ENCODE measurements at places on chromosomes 16 and 17.

- DNase-seq = no peak
Observed at GRCh38 chr16:73011926-73012325, 36.0 kb downstream of the ZFHX3 start.

DNA sequence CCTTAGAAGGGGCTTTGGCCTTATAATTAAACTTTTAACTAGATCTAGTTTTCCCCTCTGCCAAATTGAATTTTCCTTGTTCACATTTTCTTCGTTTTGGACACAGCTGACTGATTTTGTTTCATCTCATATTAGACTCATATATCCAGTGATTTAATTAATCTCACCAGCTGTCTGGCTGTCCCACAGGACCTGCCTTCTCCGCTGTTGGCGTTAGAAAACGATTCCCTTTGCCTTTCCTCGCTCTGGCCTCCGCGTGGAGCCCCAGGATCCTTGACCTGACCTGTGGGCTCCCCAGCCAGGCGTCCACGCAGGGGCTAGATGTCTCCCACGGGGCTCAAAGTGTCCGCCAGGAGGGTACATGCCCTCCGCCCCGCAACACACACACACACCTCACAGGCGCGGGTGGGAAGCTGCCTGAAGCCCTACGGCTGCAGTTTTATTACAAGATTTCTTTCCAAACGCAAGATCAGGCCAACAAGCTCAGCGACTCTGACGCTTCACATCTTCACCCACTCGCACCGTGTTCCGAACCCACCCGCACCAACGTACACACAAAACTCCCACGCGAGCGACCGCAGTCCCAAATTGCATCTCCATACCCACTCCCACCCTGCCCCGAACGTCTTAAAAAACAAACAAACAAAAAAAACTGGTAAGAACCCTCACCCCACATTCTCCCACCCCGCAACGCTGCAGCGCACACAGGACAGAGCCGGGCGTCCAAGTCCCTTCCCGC lies 1.1 kb downstream of the RPRML start:
- no peak for DNase-seq

GRCh38 chr17:72488555-72489271 lies 367.9 kb downstream of the SOX9 start:
- DNase-seq = no peak

DNA sequence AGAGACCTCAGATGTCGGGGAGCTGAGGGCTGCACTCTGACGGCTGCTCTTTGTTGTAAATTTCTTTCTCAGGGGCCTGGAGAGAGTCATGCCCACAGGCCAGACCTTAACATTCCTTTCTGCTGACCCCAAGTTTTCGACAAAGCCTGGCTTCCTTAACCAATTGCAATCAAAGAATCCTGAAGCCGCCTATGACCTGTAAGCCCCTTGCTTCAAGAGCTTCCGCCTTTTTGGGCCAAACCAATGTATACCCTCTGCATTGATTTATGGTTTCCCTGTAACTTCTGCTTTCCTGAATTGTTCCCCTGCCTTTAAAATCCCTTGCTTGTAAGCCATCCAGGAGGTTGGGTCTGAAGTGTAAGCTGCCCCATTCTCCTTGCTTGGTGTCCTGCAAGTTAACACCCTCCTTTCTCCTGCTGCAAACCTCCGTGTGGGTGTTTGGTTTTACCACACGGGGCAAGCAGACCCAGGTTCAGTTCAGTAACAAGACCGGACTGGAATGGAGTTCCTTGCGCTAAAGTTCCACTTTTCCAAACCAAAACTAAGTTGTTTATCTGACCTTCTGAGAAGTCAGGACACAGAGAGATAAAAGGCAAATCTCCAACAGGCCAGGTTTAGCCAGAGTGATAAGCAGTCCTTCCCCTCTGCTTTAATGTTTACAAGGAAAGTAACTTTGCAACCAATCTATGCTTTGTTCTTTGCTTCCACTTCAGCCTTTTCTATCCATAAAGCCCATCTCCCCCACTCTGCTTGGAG lies 141.6 kb downstream of the KCNJ12 start:
- DNase-seq = no peak

DNA sequence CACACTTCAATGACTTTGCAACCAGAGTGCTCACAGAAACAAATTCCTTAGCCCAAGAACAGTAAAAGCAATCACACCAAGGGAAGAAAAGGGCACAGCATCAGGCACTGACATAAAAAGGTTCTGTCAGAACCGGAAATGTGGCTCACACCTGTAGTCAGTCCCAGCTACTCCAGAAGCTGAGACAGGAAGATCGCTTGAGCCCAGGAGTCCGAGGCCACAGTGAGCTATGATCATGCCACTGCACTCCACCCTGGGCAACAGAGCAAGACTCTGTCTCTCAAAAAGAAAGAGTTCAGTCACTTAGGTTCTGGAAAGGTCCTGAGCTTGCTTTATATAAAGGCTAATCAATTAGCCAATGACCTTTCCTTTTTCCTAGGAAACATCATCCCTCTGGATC lies 22.7 kb downstream of the YWHAE start:
- no peak for DNase-seq

DNA sequence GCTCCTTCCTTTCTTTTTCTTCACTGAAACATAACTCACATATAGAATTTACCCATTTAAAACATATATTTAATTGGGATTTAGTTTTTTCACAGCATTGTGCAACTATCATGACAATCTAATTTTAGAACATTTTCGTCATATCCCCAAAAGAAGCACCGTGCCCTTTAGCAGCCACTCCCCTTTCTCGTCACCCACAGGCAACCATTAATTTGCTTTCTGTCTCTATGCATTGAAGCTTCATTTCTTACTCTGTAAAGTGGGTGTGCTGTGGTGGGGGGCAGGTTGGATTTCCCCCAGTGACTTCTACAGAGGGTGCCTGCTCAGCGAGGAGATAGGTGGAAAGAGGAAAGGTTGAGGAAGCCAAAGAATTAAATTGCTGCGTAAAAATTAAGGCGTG lies 35.8 kb downstream of the MRC2 start:
- DNase-seq = no peak

GRCh38 chr17:69207151-69207550 lies 21.5 kb downstream of the ABCA10 start:
- DNase-seq = no peak

DNA sequence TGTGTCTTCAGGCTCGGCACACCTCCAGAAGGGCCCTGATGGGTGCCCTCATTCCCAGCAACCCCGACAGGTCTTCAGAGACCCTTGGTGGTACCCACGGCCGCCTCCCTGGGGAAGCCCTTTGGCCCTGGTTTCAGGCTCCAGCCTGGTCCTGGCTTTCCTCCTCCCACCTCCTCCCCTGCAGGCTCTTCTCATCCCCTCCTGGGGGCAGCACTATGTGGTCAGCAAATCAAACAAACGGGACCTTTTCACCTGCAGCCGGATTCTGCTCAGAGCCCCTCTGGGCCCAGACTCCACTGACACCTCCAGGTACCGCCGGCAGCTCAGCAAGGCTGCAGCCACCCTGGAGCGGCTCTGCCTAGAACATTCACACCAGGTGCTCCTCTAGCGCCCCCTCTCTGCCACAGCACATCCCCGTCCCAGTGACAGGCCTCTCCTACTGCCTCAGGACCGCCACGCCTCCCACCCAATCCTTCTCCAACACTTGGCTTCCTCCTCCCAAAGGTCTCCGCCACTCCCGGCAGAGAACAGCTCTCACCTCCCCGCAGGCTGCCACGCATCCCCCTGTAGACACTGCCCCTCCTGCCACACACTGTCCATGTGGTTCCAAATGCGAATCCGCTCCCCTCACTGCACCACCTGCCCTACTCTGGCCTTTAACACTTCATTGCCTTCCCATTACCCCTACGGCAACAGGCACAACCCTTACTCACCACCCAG lies 12.0 kb downstream of the CORO7 start:
- peak; percentile 93 for DNase-seq

DNA sequence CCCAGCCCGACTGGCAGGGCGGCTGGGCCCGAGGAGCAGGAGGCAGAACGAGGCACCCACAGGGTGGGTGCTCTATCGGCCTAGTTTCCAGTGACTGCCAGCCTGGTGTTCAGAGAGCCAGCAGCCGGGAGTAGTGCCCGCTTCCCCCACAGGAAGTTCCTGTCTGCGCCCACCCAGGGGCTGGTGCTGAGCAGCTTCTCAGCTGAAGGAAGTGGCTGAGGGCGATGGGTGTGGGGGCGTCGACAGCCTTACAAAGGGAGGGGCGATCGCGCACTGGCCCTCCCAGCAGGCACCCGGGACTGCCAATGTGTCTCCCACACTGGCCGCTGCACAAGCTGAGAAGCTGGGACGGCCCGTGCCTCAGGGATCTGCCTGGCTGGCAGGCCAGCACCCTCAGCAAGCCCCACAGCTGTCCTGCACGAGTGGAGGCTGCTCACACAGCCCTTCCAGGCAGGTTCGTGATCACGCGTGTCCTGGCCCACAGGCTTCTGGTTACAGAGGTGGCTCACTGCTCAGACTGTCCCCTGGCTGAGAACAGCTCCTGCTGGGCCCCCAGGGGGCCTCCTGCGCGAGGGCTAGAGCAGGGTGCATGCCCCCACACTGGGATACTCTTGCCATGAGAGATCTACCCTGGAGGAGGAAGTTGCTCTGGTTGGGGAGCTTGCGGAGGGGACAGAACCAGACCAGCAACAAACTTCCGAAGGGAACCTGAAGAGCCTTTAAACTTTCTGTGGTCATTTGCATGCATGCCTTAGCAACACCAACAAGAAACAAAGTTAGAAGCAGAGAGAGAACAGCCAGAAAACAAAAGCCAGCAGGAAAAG lies 2.5 kb downstream of the RNF166 start:
- no peak for DNase-seq

DNA sequence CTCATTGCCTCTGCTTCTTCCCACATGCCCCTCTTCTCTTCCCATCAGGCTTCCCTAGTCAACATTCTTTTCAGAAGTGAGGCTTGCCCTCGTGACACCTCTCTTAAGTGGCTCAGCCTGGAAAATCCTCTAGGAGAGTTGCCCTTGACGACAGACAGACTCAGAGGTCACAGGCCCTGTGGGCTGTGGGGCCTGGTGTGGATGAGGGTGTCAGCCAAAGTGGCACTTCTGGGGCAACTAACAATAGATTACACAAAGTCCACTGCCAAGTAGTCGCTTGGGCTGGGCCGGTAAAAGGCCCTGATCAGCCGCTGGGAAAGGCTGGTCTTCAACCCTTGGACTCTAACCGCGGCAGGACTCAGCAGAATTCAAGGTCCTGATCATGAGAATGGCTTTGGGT lies 33.7 kb upstream of the METTL16 start:
- no peak for DNase-seq

All from WTC11 (cell line).